ENCODE measurements at places on chromosomes 1 and 21. TPM values are rescaled to one million over a fixed set of nuclear protein-coding genes. Genes with fewer than 3 reads are reported as not detected.

GRCh38 chr1:161848676-161849075, 82.6 kb downstream of the ATF6 start:
- DNase-seq, result no peak

DNA sequence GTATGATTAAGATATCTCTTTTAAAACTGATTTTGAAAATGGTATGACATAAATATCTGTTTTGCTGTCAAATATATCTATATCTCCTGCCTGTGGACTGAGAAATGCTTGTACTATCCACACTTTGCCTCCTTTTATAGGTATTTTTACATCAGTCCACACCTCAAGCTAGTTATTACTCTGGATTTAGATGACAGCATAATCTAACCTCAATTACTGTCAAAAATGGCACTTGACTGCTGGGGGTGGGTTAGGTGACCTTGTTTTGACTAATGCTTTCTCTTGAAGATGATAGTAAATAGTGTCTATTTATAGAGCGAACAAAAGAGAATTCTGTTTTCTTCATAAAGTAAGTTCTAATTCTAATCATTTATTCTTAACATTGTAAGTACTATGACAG, 9.1 kb downstream of the ADGRL2 start:
- DNase-seq, result no peak

Gene OVAAL
- total RNA-seq, result not detected

DNA sequence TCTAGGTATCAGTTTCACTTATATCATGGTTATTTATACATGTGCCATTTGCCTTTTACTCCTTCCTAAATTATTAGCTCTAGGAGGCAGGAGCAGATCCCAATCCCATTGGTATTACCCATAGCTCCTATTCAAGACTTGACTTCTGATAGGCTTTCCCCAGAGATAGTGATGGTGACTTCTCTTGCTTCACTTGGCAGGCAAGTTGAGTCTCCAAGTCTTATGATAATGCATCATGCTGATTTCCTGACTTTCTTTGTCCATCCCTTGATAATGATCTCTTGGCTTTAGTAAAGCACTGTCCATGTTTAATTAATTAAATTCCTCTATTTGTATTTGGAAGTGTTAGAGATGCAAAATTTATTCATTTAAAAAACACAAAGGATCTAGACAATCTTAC, 253.5 kb upstream of the ADAMTS5 start:
- no peak for DNase-seq

DNA sequence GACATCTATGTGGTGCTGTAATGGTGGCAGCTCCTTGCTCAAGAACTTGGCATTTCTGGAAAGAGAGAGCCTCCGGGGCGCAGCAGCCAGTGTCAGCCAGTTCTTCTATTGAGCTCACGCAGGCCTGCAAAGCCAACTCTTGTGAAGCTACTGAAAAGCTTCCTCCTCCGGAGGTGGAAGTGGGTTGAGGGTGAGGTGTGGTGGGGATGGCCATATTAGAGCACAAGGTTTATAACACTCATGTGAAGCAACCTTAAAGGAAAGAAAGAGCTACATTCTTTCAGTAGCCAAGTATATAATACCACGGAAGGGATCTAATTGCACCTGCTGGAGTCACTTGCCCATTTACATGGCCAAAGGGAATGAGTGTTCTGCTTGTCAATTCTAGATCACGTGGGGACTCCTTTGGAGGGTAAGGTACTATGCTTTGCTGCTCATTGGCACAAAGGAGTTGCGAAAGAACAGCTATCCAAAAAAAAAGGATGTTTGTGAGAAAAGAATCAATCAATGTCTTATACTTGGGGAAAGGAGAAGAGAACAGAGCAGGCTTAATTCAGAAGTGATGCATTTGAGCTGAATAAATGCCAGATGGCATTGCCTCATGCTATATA, 18.3 kb upstream of the MAP10 start:
- no peak for DNase-seq

- no peak for DNase-seq
These were observed 110.8 kb downstream of the ZZZ3 start for GRCh38 chr1:77571642-77572041.

GRCh38 chr1:6783936-6784559, 1.2 kb upstream of the CAMTA1 start:
- DNase-seq, result no peak

DNA sequence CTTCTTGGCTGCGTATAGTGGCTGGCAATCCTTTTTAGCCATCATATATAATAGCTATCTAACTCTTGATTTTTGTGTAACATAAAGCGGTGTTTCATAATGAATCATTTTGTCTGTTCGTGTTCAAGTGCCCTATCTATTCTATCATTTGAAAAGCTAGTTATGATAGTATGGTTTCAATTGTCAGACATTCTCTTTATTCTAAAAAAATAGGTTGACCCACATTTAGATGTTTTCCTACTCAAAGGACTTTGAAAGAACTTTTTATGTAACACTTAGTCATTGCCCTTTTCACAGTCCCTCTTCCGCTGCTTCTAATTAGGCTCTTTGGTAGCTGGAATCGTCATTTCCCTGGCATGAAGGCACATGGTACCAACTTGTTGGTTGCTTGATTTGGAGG, 272.2 kb upstream of the B3GALT2 start:
- DNase-seq, result no peak

GRCh38 chr1:225896937-225897549, 8.1 kb upstream of the LEFTY1 start:
- DNase-seq, result peak; percentile 74

- DNase-seq, result peak; percentile 24
These were observed 29.2 kb downstream of the PGBD5 start for GRCh38 chr1:230396966-230397365.

Gene LY9
- not detected for total RNA-seq

- no peak for DNase-seq
These were observed 2.1 kb downstream of the PADI1 start for GRCh38 chr1:17207046-17207445.

Gene S100A1
- 2.1 TPM for total RNA-seq

Gene IGFN1
- not detected for total RNA-seq

Gene G0S2
- not detected for total RNA-seq

- DNase-seq, result no peak
These were observed 171.0 kb downstream of the VAV3 start for GRCh38 chr1:107793896-107794453.

- DNase-seq, result no peak
These were observed 9.3 kb downstream of the NEK7 start for GRCh38 chr1:198165927-198166647.

Gene C8A
- total RNA-seq, result not detected

Gene IL22RA1
- total RNA-seq, result 0.17 TPM

DNA sequence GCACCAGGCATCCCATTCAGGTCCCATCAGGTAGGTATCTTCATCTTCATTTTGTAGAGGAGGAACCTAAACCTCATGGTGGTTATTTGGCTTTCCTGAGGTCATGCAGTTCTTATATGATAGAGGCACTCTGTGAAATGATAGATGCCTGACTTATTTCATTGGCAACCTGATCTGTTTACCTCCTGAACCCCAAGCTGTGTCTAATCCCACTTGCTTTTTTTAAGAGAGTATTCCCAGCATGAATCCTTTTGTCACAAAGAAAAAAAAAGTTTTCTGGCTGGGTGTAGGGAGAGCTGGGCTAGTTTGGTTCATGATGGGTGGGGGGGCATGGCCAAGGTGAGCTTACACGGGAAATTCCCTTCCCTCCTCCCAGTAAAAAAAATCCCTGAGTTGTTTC, 154.2 kb downstream of the TENT5C start:
- DNase-seq, result no peak

- DNase-seq, result no peak
These were observed 70.3 kb downstream of the PTPRU start for GRCh38 chr1:29306471-29307140.

GRCh38 chr1:116147114-116147510, 35.9 kb downstream of the MAB21L3 start:
- DNase-seq, result no peak

Gene ACTA1
- total RNA-seq, result 26.1 TPM

- DNase-seq, result no peak
These were observed 16.0 kb upstream of the GBP1 start for GRCh38 chr1:89081005-89081404.

DNA sequence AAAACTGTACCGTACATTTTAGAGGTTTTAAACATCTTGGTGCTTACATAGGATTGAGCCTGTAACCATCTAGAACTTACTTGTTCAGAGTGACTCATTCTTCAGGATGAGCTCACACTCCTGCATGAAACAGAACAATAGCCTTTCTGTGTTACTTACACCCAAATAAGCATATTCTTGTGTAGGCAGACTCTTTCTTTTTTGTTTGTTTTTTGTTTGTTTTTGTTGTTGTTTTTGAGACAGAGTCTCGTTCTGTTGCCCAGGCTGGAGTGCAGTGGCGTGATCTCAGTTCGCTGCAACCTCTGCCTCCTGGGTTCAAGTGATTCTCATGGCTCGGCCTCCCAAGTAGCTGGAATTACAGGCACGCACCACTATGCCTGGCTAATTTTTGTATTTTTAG, 3.8 kb upstream of the CA6 start:
- DNase-seq, result no peak

Gene RAB25
- 82.0 TPM for total RNA-seq

- DNase-seq, result no peak
These were observed 20.3 kb upstream of the RBBP5 start for GRCh38 chr1:205142102-205142469.

- DNase-seq, result no peak
These were observed 52.2 kb downstream of the ZBTB40 start for GRCh38 chr1:22503721-22504410.

Gene SAMD11
- total RNA-seq, result 112 TPM

- no peak for DNase-seq
These were observed 13.3 kb upstream of the CD101 start for GRCh38 chr1:116988248-116988647.

Gene IL20
- total RNA-seq, result not detected

DNA sequence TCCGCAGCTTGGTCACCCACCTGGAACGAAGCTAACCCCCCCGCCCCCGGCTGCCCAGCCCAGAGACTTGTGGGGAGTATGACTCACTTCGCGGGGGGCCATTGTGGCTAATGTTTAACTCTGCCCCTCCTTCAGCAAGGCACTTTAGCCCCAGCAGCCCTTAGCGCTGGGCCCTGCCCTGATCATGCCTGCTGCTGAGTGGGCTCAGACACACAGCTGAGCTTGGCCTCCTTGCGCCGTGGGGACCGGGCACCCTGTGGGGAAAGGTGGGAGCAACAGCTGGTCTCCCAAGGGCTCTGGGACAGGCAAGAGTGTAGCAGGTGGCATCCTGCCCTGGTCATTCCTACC, 6.3 kb upstream of the LAD1 start:
- no peak for DNase-seq

Gene ZSCAN20
- total RNA-seq, result 4.8 TPM

DNA sequence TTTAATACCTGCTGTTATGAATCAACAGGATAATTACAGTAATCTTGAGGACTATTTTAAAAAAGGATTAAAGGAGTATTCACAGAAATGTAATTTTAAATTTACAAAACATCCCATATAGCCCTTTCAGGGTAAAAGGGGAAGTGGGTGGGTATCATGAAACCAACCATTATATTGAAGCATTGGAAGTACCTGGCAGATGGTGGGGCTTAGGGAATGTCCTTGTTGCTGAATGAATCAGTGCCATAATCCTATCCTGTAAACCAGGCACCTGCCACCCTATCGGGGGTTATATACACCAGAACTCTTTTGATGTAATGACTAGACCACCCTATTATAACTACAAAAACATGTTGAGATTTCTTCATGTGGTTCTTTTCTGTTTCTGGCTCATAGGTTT, 30.4 kb downstream of the CDC14A start:
- no peak for DNase-seq

DNA sequence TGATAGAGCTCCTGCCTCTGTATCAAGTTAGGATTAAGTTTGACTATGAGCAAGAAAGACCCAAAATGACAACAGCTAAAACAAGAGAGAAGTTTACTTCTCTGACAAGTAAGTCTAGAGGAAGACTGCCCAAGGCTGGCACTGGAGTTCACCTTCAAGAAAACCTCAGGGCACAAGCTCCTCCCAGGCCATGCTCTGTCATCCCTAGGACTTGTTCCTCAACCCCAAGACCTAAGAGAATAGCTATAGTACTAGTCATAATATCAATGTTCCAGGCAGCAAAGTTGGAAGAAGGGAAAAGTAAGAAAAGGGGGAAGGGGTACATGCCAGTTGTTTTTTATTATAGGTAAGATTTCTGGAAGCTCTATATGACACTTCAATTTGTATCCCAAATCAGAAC, 26.4 kb upstream of the DARS2 start:
- DNase-seq, result no peak

Gene CRYAA
- total RNA-seq, result not detected

Gene SPRR2F
- not detected for total RNA-seq

DNA sequence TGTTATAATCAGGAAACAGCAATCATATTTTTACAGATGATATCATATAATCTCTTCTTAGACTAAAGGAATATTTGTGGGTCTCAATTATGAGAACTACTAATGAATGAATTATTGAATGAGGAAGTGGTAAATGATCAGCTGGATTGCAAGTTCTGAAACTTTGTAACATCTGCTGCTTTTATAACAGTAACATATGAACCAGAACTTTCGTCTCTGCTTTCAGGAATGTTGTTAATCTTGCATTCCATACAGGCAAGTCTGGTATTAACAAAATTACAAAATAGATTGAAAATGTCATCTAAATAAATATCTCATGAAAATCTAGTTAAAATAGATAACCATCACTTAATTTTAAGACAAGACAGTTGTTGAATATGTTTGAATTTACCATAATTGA, 110.5 kb upstream of the COL11A1 start:
- DNase-seq, result no peak

Gene FBLIM1
- total RNA-seq, result 58.4 TPM

GRCh38 chr1:205983925-205984725, 19.1 kb downstream of the RAB7B start:
- peak; percentile 91 for DNase-seq
